ENCODE measurements at places on chromosomes 1 and 21. TPM values are rescaled to one million over a fixed set of nuclear protein-coding genes. Genes with fewer than 3 reads are reported as not detected.

The C1orf115 gene
- 5.4 TPM for total RNA-seq

The CYP4B1 gene
- total RNA-seq = not detected

The NEK2 gene
- 45.6 TPM for total RNA-seq

The NUDT4B gene
- total RNA-seq = 0.35 TPM

The KCNJ9 gene
- total RNA-seq = not detected

The S100A12 gene
- not detected for total RNA-seq

The AQP10 gene
- not detected for total RNA-seq

The ACOT11 gene
- 2.0 TPM for total RNA-seq

The PRRX1 gene
- not detected for total RNA-seq

The GSTM1 gene
- total RNA-seq = not detected

The C8B gene
- total RNA-seq = not detected

The CRNN gene
- not detected for total RNA-seq

The VSIG8 gene
- not detected for total RNA-seq

The FCRL5 gene
- not detected for total RNA-seq

The TNN gene
- total RNA-seq = not detected

The IVNS1ABP gene
- 25.1 TPM for total RNA-seq

The KCNJ6 gene
- 3.0 TPM for total RNA-seq

The OR2L13 gene
- total RNA-seq = not detected

The SPRR1A gene
- total RNA-seq = not detected

The DNASE2B gene
- not detected for total RNA-seq

The OR6F1 gene
- total RNA-seq = not detected

The FHAD1 gene
- 0.44 TPM for total RNA-seq

The FAM78B gene
- 0.12 TPM for total RNA-seq

The EXO1 gene
- total RNA-seq = 22.6 TPM

The TMEM269 gene
- 0.08 TPM for total RNA-seq

The MARK1 gene
- 0.18 TPM for total RNA-seq

The CELA3B gene
- not detected for total RNA-seq

The SDC3 gene
- total RNA-seq = 7.2 TPM

The RAB25 gene
- total RNA-seq = not detected

The AKR7A3 gene
- total RNA-seq = 0.21 TPM

The HHIPL2 gene
- 11.4 TPM for total RNA-seq

The WNT9A gene
- 8.7 TPM for total RNA-seq

The LCE1E gene
- not detected for total RNA-seq

The ST6GALNAC5 gene
- total RNA-seq = not detected

The RNF186 gene
- not detected for total RNA-seq

The NFASC gene
- total RNA-seq = 1.5 TPM

The KRTAP19-3 gene
- not detected for total RNA-seq
